ENCODE measurements at places on chromosomes 3 and 15. TPM values are rescaled to one million over a fixed set of nuclear protein-coding genes. Genes with fewer than 3 reads are reported as not detected.

- DNase-seq = no peak
Measured at GRCh38 chr3:73609655-73610054, 15.1 kb downstream of the PDZRN3 start.

GRCh38 chr3:125302932-125303331 is 72.2 kb downstream of the ZNF148 start:
- no peak for DNase-seq

DNA sequence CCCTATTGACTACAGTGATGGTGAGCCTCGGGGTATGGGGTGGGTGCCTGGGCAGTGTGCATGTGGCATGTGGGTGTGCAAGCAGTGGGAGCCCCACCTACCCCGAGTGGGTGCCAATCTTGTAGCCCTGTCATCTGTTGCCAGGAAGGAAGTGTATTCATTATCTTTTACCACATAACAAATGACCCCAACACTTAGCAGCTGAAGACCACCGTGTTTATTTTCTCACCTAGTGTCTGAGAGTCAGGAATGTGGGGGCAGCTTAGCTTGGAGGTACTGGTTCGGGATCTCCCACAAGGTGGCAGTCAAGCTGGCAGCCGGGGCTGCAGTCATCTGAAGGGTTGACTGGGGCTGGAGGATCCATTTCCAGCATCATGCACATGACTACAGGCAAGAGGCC is 21.7 kb downstream of the XYLB start:
- DNase-seq = no peak

DNA sequence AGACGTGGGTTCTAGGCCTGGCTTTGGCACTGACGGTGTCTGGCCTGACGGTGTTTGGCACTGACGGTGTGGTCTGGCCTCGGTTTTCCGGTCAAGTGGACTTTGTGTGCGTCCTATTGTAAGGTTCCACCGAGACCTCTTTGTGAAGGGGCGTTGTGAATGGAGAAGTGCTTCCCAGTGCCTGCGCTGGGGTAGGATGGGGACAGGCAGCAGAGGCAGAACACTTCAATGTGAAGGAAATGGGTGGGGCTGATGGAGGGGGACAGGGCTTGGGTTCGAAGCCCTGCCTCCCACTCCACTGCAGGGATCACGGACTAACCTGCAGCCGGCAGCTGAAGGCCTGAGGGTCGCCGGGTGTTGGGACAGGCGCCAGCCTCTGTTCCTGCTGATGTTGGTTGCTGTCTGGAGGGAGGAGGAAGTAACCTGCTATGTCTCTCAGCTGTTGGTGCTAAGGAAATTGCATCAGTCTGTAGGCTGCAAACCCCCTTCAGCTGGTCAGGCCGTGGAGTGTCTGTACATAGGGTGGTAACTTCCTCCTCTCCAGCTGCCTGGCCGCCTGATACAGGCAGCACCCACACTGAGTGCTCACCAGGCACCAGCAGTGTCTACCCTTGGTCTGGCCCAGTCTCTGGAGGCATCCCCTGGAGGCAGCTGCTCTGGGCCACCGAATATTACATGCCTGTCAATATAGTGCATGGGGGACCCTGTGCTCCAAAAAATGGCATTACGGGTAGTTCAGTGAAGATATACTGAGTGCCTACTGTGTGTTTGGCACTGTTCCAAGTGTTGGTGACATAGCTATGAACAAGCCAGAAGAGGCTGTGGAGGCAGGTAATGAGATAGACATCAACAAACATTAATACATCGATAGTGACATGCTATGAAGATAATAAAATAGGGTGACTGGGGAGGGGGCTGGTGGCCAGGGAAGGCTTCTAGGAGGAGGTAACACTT is 1.1 kb downstream of the TM6SF1 start:
- peak; percentile 41 for DNase-seq

The BOC gene
- total RNA-seq = 21.9 TPM
